Activated T-helper 1 cell treated with Interleukin-2 at 50 U/mL for 16 hours (primary cell): ENCODE measurements at places on chromosomes 13 and 19.

- DNase-seq: no peak
Observed at GRCh38 chr13:74158028-74158427, 23.8 kb upstream of the KLF12 start.

GRCh38 chr13:33575378-33575777 is 242.6 kb upstream of the RFC3 start:
- no peak for DNase-seq

DNA sequence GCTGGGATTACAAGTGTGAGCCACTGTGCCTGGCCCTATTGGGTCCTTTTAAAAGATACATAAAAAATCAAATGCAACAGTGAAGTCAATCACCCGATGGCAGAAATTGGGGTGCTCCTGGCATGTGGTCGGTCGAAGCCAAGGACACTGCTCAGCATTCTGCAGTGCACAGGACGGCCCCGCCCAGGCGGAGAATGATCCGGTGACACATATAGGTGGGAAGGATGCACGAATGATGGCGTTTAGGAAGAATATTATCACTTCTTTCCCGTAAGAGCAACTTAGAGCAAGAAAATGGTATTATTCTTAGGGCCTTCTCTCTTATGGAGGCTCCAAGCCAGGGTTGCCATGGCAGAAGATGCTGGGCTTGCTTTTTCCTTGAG is 3.2 kb upstream of the GP6 start:
- no peak for DNase-seq

DNA sequence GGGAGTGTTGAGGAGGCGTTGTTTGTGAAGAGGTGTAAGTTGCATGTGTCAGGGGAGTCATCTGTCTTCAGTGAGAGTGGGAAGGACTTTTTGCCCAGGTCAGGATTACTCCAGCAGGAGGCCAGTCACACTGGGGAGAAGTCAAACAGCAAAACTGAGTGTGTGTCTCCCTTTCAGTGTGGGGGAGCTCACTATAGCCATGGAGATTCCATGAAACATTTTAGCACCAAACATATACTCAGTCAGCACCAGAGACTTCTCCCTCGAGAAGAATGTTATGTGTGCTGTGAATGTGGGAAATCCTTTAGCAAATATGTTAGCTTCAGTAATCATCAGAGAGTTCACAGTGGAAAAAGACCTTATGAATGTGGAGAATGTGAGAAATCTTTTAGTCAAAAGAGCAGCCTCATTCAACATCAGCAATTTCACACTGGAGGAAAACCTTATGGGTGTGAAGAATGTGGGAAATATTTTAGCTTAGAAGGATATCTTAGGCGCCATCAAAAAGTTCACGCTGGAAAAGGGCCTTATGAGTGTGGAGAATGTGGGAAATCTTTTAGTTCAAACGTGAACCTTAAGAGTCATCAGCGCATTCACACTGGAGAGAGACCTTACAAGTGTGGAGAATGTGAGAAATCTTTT is 8.4 kb upstream of the ZNF587 start:
- DNase-seq: no peak

- DNase-seq: no peak
Observed at GRCh38 chr13:114111577-114111976, 20.8 kb downstream of the RASA3 start.

- no peak for DNase-seq
Observed at GRCh38 chr13:44464471-44464870, 90.8 kb downstream of the SERP2 start.

GRCh38 chr13:79966493-79966895 is 374.4 kb downstream of the SPRY2 start:
- no peak for DNase-seq

- DNase-seq: no peak
Observed at GRCh38 chr13:108342369-108343289, 73.1 kb downstream of the TNFSF13B start.

DNA sequence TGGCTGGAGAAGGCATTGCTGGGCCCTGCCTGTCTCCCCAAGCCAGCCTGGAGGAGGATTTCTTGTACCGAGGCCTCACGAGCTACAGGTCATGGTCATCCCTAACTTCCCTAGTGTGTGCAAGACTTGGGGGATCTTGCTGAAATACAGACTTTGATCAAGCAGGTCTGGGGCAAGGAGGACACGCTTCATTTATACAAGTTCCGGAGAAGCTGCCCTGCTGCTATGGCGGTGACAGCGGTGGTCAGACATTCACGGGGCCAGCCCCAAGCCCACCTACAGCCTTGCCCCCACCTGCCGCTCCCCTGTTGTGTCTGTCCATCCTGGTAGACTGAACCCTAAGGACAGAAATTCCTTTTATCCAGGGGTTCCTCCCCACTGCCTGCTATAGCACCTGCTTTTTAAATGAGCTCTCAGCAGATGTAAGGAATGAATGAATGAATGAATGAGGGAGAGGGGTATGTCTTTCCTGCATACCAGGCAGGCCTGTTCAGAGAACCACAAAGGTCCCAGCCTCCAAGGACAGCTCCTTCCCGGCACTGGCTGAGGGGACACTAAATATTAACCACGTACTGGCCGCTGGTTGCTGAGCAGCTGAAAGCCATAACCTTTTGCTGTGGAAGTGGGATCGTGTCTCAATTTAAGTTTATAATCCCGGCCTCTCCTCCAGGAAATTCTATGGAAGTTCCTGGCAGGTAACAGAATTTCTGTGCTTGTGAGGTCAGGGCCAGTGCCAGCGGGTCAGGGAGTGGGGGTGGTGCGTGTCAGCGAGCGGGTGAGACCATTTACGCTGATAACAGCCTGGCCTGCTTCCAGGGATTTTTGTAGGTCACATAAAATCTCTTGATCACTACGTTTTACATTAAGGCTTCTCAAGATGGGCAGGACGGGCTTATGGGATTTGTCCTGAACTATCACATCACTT is 27.1 kb downstream of the TSSK6 start:
- DNase-seq: no peak

GRCh38 chr19:6056282-6056741 is 54.0 kb downstream of the RFX2 start:
- DNase-seq: no peak

GRCh38 chr19:21912654-21913053 is 76.7 kb upstream of the ZNF43 start:
- no peak for DNase-seq

DNA sequence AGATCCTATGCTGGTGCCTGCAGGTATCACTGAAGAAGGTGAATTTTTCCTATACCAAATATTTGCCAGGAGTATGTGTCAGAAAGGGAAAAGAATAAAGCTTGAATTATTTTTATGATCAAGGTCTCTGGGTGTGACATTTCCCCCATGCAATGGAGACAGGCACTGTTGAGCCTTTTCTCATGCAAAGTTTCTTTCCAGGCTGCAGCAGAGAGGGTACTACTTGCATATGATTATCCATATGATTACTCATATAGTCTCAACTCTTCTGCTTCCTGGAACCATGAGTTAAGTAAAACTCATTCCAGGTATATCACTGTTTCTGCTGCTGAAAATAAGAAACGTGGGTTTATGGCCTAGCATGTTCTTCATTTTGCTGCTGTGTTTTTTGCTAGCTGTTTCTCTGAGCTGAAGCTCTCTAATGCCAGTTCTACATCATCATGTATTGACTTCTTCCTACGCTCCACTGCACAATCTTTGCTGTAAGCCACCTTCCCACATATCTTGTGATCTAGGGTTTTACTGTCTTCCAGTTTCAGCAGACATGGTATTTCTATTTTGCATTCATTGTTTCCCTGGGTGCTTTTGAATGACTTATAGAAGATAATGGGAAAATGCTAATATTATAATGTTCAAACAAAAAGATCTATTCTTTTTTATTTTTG is 278.7 kb upstream of the GPC6 start:
- DNase-seq: no peak

GRCh38 chr19:40217934-40218890 is at the start of gene TTC9B:
TSS of gene TTC9B (minus strand) at chr19:40218384. CDS start at chr19:40218381, 3 bp downstream.
- DNase-seq: peak; percentile 12

- DNase-seq: no peak
Observed at GRCh38 chr13:52809310-52809769, 39.1 kb downstream of the PCDH8 start.

GRCh38 chr19:52679598-52679997 is 41.4 kb upstream of the ZNF83 start:
- DNase-seq: no peak

GRCh38 chr19:50252887-50253268 is 49.5 kb downstream of the MYH14 start:
- no peak for DNase-seq

GRCh38 chr13:48043789-48044503 is 6.4 kb downstream of the NUDT15 start:
- no peak for DNase-seq

GRCh38 chr13:109454167-109454917 is 332.0 kb downstream of the IRS2 start:
- DNase-seq: no peak
